Heart left ventricle (tissue), 16 donors: ENCODE measurements at places on chromosomes 13 and 19. TPM values are rescaled to one million over a fixed set of nuclear protein-coding genes. Genes with fewer than 3 reads are reported as not detected.

Gene ZNF253
- total RNA-seq = 8.1 TPM

DNA sequence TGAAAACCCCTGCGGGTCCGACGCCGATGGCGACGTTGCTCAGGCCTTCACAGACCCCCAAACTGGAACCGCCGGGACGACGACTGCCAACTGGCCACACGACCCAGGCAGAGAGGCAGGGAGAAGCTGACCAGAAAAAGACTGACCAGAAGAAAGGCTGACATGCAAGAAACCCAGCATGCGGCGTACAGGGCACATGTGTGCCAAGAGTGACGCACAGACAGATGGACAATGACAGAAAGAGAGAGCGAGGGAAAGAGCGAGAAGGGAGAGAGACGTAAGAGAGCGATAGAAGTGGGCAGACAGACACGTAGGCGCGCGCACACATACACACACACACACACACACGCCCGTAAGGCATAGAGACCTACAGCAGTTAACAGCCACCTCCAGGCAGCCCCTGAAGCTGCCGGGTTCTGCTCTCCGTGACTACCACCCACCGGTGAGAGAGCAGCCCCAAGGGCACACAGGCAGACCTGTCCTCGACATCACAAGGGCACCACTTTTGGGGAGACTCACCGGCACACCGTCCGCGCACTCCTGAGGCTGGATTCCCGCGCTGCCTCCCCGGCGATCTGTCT is 67.2 kb upstream of the ZNF527 start:
- DNase-seq = no peak

- no peak for DNase-seq
Measured at GRCh38 chr13:110334841-110335490, 27.9 kb downstream of the COL4A2 start.

GRCh38 chr19:49362048-49362928 is at the start of gene TEAD2:
TSS of gene TEAD2 (minus strand) at chr19:49362416. CDS start at chr19:49360075, 2,341 bp downstream.
- peak; percentile 84 for DNase-seq

GRCh38 chr13:93218583-93218982 is 8.0 kb upstream of the GPC6 start:
- DNase-seq = no peak

Gene C13orf42
- total RNA-seq = not detected

- no peak for DNase-seq
Measured at GRCh38 chr13:105817498-105817897, 718.0 kb downstream of the EFNB2 start.

DNA sequence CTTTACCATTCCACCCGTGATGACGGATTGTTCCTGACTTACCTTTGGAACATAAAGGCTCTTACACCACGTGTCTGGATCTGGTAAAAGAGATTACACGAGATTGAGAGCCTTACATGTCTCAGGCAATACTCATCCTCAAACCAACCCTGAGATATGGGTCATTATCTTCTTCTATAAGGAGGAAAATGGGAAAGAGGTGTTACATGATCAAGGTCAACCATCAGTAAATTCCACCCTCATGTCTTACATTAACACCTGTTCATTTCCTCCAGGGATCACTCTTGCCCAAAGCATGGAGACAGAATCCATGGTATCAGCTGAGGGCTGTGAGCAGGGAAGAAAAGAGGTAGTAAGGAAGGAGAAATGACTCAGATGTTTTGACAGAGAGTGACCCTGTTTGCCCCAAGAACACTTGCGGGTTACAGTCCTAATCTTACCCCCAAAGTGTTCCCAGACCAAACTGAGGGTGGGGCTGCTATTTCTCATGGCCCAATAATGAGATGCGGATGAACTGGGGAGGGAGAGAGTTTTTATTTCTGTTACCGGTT is 19.6 kb downstream of the LILRB4 start:
- DNase-seq = no peak

GRCh38 chr13:75178436-75178835 is 303.5 kb downstream of the TBC1D4 start:
- no peak for DNase-seq

DNA sequence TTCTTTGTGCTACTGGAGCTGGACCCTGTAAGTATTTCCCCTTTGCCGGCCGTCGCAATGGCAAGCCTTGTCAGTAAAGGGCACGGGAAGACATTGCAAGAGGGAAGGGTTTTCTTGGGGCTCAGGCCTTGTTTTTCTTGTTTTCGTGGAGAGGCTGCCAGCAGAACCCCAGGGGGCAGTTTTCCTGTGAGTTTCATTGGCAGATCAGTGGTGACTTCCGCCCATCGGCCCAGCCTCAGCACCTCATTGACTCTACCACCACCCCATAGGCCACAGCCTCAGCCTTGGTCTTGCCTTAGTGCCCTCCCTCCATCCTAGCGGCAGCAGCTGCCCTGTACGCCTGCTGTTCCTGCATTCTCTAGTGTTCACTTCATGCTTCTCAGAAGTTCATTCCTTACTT is 61.5 kb downstream of the GJA3 start:
- DNase-seq = no peak

DNA sequence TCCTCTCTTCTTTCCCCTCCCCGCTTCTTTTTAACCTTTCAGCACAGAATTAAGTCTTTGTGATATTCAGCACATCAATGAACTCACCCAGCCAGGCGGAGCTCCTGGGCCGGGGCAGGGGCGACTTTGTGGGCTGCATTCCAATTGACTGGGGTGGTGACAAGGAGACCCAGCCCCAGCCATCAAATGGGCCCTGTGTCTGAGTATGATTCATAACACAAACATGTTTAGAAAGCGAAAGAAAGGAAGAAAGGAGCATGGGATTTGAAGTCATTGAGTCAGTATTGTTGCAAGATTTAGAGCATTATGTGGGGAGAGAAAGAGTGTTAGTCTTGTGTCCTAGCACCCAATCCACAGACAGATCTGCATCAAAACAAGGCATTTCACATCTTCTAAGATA is 185.3 kb downstream of the LHFPL6 start:
- DNase-seq = peak; percentile 51

GRCh38 chr13:26660185-26660584 is 100.4 kb downstream of the GPR12 start:
- DNase-seq = no peak

Gene BCAM
- total RNA-seq = 50.9 TPM

- no peak for DNase-seq
Measured at GRCh38 chr19:16445238-16446107, 26.3 kb downstream of the EPS15L1 start.

Gene LRRC8E
- 0.32 TPM for total RNA-seq

- no peak for DNase-seq
Measured at GRCh38 chr13:24038841-24039330, 121.6 kb upstream of the SPATA13 start.

Gene CBY2
- not detected for total RNA-seq

Gene RASGRP4
- total RNA-seq = 0.90 TPM

- no peak for DNase-seq
Measured at GRCh38 chr13:37995092-37995491, 125.5 kb upstream of the TRPC4 start.

Gene CCDC122
- 2.8 TPM for total RNA-seq

Gene FGF21
- not detected for total RNA-seq

Gene ZNF787
- 23.5 TPM for total RNA-seq

Gene DACT3
- 14.2 TPM for total RNA-seq

Gene SPTBN4
- 3.6 TPM for total RNA-seq

Gene DACH1
- 1.8 TPM for total RNA-seq

- peak; percentile 84 for DNase-seq
Measured at GRCh38 chr19:4077800-4078684, 11.3 kb upstream of the ZBTB7A start.
